NCI-H2081 treated with DMSO at 0.1 percent for 48 hours (cell line): ENCODE measurements at places on chromosomes 2 and 18.

DNA sequence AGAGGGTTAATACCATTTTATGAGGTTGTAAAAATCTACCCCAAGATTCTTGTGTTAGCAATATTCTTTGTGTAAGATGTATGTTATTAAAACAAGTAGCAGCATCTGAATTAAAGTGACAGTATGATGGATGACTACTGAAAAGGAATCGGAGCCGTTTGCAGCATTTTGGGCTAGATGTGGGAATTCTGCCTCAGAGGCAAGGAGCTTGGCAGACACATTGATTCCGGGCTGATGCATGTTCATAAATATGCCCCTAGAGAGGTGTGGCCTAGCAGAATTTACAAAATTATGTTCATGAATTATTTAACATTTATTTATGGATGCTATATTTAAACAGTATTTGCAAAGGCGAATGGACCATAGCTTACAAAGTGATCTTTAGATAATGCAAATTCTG is 389.0 kb upstream of the ETAA1 start:
- DNase-seq: no peak

DNA sequence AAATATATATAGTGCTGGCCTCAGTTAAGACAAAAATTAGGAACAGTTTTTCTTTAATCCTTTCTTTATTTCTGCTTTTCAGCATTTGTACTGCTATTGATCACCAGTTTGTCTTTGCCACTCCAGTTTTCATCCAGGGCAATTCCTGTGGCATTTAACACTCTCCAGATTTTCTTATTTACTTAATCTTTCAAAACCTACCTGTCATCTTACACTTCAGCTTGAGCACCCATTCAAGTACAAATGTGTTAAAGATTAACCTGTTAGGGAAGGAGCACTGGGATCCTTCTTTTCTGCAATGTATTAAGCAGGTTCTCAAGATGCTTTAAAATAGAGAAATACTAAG is 101.8 kb upstream of the SCN1A start:
- DNase-seq: no peak

- no peak for DNase-seq
Measured at GRCh38 chr2:165562233-165562632, 92.7 kb downstream of the CSRNP3 start.

GRCh38 chr18:79121746-79122474 is 52.7 kb downstream of the ATP9B start:
- no peak for DNase-seq

DNA sequence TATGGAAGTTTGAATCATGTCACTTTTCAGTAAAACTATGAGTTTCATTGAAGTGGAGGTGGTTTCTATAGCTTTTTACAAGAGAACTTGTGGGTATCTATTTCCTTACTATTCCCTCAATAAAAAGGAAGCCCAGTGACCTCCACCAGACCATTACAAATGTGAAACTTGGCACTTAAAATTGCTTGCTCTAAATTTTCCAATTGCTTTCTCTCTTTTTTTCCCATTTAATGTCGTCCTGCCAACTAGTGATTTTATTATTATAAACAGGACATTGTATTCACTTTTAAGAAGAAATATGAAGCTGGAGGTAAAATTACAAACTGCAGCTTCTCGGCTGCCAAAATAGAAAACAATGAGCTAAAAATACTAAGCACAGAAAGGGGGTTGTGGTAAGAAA is 208.2 kb upstream of the ALPP start:
- DNase-seq: no peak

GRCh38 chr2:238893349-238894000 is 45.6 kb downstream of the TWIST2 start:
- DNase-seq: no peak

DNA sequence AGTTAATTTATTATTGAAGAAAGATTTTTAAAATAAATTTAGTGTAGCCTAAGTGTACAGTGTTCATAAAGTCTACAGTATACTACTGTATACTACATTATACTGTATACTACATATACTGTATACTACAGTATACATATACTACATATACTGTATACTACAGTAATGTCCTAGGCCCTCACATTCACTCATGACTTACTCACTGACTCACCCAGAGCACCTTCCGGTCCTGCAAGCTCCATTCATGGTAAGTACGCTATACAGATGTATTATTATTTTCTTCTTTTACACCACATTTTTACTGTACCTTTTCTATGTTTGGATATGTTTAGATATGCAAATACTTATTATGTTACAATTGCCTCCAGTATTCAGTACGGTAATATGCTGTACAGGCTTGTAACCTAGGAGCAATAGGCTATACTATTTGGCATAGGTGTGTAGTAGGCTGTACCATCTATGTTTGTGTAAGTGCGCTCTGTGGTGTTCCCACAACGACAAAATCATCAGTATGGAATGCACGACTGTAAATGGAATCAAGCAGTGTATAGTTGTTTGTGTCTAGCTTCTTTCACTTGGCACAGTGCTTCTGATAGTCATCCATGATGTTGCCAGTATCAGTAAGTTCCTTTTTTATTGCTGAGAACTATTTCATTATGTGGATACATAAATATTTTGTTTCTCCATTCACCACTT is 245.7 kb downstream of the MTX2 start:
- no peak for DNase-seq

DNA sequence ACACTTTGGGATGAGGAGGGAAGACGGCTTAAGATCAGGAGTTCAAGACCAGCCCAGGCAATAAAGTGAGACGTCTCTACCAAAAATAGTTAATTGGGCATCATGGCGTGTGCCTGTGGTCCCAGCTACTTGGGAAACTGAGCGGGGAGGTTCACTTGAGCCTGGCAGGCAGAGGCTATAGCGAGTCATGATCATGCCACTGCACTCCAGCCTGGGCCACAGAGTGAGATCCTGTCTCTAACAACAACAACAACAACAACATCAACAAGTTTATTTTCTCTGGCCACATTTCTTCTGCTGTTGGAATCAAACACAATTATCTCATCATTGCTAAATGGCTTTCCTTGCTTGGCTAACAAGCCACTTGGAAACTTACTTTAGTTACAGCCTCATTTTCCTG is 13.4 kb downstream of the NIFK start:
- DNase-seq: no peak
